Fibroblast of lung (primary cell): ENCODE measurements at places on chromosomes 3 and 15.

GRCh38 chr3:141505166-141505565 is 18.3 kb downstream of the RASA2 start:
- DNase-seq, result no peak

DNA sequence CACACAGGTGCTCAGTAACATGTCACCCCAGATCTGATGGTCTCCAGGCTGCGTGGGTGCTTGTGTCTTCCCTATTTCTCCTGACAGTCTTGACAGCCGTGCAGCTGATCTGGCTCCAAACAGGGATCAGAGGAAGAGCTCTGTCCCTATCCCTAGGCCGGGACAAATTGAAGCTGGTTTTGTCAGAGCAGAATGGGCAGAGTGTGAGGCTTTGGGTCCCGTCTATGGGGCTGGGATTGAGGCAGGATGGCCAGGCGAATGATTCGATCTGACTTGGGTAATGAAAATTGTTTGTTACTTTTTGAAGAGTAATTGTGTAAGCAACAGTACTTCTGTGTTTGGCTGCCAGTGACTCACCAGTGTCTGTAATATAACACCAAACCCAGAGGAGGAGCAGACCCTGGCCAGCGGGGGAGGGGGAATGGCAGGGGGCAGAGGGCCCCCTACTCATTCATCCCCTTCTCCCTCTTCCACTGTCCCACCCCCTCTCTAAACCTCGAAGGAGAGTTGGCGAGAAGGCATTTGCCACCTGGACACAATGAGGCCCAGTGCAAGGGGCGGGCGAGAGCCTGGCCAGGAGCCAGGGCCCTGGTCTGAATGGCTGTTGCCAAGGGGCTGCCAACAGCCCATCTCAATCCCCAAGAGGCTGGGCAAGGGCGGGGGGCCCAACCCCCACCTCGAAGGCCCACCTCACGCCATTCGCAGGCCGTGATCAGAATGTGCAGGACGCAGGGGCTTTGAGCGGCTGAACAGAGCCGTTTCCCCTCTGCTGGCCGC is 4.9 kb upstream of the MAGEF1 start:
- DNase-seq, result peak; percentile 72

- no peak for DNase-seq
Measured at GRCh38 chr3:62210011-62210410, 163.3 kb downstream of the FEZF2 start.

GRCh38 chr15:38843051-38843501 is 278.5 kb upstream of the RASGRP1 start:
- peak; percentile 27 for DNase-seq

- no peak for DNase-seq
Measured at GRCh38 chr3:136186344-136186743, 9.8 kb downstream of the MSL2 start.

DNA sequence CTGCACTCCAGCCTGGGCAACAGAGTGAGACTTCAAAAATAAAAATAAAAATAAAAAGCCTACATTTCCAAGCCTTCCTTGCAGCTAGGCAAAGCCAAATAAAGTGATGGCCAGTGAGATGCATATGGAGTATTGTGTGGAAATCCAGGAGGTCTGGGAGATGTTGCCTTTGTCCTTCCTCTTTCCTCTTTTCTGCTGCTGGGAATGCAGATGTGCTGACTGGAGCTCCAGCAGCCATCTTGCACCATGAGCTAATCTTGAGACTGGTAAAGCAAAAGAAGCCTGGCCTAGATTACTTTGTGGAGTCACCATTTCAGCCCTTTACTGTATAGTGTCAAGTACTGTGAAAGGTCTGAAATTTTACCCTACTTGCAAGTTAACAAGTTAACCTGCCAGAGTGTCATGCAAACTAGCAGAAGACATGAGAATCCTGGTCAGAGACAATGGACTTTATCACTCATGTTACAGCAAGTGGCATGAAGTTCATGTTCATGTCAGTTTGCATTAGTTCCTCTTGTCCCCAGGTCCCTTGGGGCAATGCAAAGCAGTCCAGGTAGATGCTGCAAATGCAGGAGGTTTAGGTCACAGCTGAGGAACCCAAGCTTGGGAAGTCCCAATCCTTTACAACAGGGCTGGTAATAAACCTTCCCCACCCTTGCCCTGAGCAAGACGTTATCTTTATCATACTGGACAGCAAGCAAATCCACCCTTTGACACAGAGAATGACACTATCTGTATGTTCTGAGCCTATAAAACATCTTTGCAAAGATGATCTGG is 103.1 kb downstream of the TLE3 start:
- no peak for DNase-seq

DNA sequence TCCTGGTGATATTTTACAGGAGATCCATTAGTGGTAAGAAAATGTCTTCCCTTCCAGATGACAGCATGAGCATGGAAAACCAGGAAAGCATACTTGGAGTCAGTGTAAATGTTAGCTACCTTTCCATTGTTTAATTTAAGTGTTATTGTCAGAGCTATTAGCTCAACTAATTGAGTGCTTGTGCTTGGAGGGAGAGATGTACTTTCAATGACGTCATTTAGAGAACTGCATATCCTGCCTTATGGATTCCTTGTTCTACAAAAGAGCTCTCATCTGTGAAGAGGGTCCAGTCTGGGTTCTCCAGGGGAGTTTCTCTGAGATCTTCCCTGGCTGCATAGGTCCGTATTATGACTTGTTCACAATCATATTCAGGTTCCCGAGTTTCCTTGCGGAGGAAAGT is 687.2 kb downstream of the TBL1XR1 start:
- no peak for DNase-seq

- DNase-seq, result no peak
Measured at GRCh38 chr15:98528046-98528725, 120.2 kb upstream of the IGF1R start.

DNA sequence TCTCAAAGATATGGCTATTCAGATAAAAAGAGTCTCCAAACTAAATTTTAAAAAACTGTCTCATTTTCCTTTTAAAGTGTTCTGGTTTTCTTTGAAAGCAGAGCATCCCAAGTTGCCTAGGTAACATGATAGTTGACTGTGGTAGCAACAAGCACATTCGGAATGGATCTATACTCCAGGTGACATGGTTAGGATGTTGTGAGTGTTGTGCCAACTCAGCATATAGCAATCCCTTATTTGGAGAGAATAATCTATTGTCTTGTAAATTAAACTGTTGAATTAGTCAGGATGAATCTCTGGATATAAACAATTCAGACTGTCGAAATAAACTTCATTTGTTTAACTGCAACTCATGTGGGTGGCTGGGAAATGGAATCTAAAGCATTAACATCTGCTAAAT is 418.6 kb downstream of the TUSC7 start:
- DNase-seq, result no peak

GRCh38 chr3:172367205-172368105 is 80.8 kb downstream of the GHSR start:
- DNase-seq, result peak; percentile 81

- DNase-seq, result no peak
Measured at GRCh38 chr3:33054100-33055092, 42.5 kb downstream of the GLB1 start.

DNA sequence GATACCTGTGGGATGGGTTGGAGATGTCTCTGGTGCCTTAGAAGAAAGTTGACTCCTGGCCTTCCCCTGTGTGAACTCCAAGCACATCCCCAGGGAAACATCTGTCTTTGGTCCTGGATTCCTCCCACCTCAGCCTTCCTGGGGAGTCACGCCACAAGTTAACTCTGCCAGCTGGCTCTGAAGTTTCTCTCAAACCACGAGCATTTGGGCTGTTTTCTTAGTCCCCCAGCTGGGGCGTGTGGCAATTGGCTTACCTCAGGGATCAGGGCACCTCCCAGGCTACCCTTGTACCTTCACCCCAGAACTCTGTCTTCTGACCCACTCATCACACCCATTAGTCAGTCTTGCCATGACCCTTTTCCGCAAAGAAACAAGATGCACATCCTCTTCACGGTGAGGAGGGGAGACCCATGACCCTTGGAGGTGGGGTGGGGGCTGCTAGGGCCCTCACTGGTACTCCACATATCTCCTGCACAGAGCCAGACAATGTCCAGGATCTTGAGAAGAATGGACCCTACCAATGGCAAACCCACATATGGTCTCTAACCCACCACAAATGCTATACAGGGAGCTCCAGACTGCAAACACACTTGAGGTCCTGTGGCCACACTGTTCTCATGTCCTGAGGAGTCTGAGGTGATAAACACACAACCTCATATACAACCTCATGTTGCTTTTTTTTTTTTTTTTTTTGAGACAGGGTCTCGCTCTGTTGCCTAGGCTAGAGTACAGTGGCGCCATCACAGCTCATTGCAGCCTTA is 3.9 kb downstream of the NEIL1 start:
- no peak for DNase-seq

DNA sequence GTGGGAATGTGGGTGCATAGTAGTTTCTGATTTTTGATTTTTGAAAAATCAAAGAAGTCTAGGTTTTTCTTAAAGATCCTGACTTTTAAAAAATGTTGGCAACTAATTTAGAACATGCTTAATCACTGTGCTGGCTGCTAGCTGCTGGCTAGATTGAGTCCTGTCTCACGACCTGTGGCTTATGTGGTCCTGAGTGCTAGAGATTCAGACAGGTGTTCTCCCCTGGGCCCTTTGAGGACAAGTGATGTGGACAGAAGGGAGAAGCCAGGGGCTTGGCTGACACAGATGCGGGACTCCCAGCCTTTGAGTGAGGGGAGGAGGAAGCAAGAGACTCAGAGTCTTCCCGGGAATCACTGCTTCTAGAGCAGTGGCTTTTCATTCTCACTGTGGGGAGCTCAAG is 47.5 kb downstream of the CORO2B start:
- no peak for DNase-seq

- DNase-seq, result no peak
Measured at GRCh38 chr3:126448893-126449180, 26.9 kb downstream of the ZXDC start.

- no peak for DNase-seq
Measured at GRCh38 chr3:47799733-47800132, 3.2 kb upstream of the DHX30 start.

- DNase-seq, result no peak
Measured at GRCh38 chr15:83057002-83057401, 10.1 kb downstream of the BTBD1 start.

GRCh38 chr3:25297667-25298585 is 130.1 kb upstream of the RARB start:
- peak; percentile 47 for DNase-seq

GRCh38 chr15:95319242-95319641 is 1011.3 kb upstream of the NR2F2 start:
- no peak for DNase-seq

- no peak for DNase-seq
Measured at GRCh38 chr3:128144512-128145187, 8.6 kb upstream of the EEFSEC start.

DNA sequence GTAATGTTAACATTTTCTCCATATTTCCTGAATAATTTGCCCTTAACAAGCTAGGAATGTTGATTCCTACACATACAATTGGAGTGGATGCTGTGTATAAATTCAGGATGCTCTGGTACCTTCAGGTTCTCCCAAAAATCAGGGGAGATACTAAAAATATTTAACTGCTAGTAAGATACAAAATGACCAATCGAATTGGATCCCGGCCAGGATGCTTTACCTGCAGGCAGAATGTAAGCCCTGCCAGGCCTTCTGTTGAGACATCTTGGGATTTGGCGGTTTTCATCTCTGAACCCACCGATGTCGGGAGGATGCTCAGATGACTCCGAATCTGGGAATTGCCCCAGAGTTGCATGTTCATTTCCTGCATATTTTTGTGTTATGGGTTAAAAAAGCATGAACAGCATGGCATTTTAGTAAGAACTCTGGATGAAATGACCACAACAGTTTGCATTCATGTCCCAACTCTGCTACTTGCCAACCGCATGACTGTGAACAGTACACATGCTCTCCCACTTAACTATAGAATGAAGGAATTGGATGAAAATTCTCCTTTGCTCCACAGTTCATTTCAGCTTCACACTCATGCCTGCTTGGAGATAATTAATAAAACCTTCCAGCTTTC is 241.4 kb upstream of the TBL1XR1 start:
- DNase-seq, result no peak

DNA sequence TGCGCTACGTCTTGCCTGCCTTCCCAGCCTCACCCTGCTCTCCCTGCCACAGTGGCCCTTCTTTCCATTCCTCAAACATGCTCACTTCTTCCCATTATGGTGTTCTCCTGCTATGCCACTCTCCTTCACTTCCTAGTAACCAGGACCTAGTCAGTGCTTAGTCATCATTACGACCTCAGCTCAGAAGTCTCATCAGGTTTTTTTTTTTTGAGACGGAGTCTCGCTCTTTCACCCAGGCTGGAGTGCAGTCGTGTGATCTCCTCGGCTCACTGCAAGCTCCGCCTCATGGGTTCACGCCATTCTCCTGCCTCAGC is 149.5 kb downstream of the GREM1 start:
- DNase-seq, result peak; percentile 95

DNA sequence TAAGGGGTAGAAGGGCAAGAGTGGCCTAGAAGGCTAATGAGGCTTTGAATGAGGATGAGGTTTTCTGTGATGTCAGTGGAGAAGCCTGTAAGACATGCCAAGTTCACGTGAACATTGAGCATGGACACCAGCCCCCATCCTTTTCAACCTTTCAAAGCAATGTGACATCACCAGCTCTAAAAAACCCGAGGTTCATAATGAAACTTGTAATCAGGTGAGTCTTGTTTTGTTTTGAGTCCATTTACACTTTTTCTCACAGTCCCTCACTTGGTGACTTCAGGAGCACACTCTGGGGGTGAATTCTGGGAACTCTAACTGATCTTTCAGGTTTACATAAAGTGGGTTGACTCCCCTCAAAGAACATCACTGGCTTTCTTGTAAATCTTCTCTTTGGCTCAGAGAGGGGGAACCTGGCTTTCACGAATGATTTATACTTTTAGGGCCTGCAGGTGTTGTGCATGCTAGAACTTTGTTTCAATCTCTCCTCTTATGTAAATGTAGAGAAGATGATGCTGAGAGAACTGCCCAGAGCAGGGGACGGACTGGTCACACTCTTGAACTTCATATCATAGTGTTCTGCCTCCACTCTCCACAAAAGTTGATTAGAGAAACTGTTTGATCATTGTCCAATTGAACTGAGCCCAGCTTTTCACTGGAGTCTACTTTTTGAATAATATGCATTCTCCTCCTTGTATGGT is 224.7 kb upstream of the SATB1 start:
- DNase-seq, result no peak

DNA sequence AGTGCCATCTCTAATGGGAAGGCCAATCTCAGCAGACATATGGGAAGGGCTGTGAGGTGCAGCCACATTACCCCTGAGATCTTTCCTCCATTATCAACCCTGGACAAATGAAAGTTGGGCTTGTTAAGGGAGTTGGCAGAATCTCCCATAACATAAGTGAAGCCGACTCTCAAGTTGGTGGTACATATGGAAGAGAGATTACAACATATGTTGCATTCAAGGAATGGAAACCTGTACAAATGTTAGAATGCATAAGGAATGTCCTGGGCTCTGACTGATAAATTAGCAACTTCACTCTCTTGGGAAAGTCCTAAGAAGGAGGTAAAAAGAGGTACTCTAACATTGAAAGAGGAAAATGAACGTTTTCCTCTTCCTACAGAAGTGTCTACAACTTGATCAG is 288.7 kb downstream of the IL20RB start:
- no peak for DNase-seq

- no peak for DNase-seq
Measured at GRCh38 chr3:194351080-194351672, at the start of gene CPN2. Gene CPN2, minus strand, starts transcription at chr3:194351328. Its CDS starts 8,626 bp downstream, at chr3:194342702.

GRCh38 chr3:192825216-192825615 is 92.4 kb downstream of the MB21D2 start:
- no peak for DNase-seq

- DNase-seq, result no peak
Measured at GRCh38 chr15:101397521-101398003, 91.9 kb downstream of the PCSK6 start.
